Caki2 (cell line): ENCODE measurements at places on chromosomes 7 and 10. TPM values are rescaled to one million over a fixed set of nuclear protein-coding genes. Genes with fewer than 3 reads are reported as not detected.

GRCh38 chr10:45646384-45647050 lies 26.1 kb downstream of the ZFAND4 start:
- no peak for DNase-seq

GRCh38 chr7:98266840-98267239 lies 14.6 kb upstream of the BRI3 start:
- DNase-seq, result no peak

DNA sequence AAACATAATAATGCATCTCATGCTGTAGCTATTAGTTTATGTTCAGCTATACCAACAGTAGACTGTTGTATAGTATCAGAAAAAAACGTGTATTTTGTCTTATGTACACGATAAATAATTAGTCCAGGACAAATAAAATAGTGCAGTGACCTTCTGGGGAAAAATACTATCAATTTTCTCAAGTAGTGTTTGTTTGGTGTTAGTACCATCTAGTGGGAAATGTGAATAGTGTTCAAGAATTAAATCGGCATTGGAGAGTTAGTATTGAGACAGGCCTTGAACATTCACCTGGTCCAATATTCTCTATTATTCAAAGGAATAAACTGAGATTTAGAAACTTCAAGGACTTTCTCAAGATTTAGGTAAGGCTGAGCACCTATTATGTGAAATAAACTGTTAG lies 21.7 kb upstream of the OR2A5 start:
- DNase-seq, result no peak

DNA sequence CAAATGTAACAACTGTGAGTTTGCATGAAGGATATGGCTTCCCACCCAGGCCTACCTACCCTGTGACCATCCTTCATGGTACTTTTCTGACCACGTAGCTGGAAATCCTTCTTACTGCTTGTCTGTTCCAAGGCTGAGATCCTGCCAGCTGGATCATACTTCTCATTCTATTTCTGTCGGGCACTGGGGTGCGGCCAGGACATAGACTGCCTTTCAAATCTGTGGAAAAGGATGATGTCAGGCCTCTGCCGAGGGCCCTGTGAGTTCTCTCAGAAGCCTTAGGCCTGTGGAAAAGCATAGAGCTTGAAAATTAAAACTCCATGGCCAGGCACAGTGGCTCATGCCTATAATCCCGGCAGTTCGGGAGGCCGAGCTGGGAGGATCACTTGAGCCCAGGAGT lies 10.0 kb downstream of the VWC2 start:
- DNase-seq, result no peak

The NCF1 gene
- total RNA-seq, result not detected in 2 replicates

The LEP gene
- total RNA-seq, result not detected in 2 replicates

GRCh38 chr10:61894133-61894532 lies 7.4 kb upstream of the ARID5B start:
- DNase-seq, result no peak

The CCL24 gene
- total RNA-seq, result not detected in 2 replicates

DNA sequence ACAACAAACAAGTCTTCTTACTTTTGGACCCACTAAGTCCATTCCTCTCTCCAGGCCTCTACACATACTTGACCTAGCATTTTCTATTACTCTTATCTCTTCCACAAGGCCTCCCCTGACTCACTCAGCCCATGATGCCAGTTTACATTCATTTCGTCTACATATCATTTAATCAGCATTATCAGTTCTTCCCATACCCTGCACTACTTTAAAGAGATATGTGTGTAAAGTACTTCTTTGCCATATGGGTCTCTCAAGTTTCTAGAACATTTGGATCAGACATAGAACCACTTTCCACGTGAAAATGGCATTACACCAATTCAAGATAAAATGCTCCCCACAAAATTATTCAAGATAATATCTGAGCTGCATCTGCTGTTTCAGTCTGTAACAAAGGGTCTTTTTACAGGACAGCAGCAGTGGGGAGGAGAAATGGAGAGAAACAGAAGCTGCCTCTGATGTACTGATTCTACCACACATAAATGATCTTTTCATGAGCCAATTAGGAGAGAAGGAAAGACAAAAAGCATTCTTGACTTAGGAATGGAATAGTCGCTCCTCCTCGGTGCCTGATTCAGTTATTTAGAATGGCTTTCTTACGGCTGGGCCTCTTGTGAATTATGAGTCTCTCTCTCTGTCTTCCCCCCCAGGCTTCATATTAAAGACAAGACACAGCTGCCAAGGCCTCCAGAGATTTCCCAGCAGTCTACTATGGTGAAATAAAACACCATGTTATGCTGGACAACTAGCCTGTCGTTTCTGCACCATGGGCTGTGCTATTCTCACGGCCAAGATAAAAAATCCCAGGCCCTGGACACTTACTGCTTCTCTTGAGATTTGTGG lies 46.9 kb upstream of the SEPTIN7 start:
- no peak for DNase-seq

GRCh38 chr7:126606331-126606730 lies 646.4 kb downstream of the GRM8 start:
- no peak for DNase-seq

- DNase-seq, result no peak
Measured at GRCh38 chr7:122316467-122317388, 12.2 kb upstream of the FEZF1 start.

DNA sequence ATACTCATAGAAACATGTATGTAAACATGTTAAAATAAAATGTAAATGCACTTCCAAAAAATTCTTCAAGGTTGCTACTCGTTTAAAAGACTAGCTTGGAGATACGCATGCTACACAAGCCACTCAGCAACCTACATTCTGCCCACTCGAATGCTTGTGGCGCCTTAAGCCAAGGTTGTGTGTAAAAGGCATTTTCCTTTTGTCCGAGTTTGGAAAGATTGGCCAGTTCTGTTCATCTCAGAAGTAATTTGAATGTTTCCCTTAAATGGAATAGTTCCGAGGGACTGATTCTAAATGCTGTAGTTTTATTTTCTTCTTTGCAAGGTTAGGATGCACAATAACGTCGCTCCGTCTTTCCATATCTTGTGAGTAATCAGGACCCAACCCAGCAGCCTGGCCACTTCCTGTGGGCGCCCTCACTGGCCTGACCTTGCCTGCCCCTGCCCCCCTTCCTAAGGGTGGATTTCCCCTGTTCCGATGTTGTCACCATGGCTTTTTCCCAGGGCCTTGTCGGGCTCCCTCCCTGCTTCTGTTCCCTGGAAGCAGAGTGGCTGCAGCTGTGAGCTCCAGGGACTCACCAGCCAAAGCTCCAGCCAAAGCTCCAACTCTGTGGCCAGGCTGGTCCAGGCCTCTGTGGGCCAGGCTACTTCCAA lies 70.6 kb downstream of the PTPRE start:
- peak; percentile 59 for DNase-seq

The PNLIPRP3 gene
- total RNA-seq, result not detected in 2 replicates

GRCh38 chr10:130743751-130744271 lies 567.7 kb downstream of the TCERG1L start:
- DNase-seq, result no peak

GRCh38 chr7:26182706-26183105 lies 17.8 kb downstream of the HNRNPA2B1 start:
- DNase-seq, result no peak

The OR2A2 gene
- total RNA-seq, result not detected in 2 replicates

The PAX2 gene
- not detected in 2 replicates for total RNA-seq

DNA sequence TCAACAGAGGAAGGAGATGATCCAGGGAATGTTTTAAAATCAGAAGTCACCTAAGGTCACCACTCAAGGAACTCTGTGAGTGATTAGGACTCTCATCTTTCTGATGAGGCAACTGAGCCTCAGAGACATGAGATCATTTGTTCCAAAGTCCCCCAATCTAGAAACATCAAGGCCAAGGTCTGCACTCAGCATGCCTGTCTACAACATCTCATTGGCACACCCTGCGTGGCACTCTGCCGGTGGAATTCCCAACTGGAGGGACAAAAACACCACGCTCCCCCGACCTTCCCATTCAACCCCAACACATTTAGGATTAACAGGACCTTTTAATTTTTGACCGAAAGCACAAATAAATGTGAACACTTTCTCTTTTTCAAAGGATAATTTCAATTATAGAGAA lies 31.4 kb downstream of the CPXM2 start:
- DNase-seq, result no peak

The PIK3CG gene
- not detected in 2 replicates for total RNA-seq

- DNase-seq, result no peak
Measured at GRCh38 chr7:14999331-14999730, 96.8 kb upstream of the DGKB start.

DNA sequence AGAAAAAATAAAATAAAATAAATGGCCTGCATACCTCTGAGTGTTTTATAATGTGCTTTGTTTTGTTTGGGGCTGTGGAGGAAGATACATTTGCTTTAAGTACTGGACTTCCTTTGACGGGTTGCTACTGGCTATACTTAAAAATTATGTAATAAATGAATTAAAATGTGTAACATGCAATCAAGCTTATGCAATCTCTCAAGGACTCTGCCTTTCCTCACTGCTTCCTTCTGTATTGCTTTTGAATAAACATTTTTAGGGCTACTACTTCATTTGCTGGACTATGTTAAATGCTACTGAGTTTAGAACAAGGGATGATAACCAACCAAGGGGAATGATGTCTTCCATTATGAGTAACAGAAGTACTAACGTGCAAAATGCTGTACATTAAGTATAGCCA lies 91.6 kb downstream of the ETV1 start:
- no peak for DNase-seq

The CTAGE4 gene
- 0.84 and 1.3 TPM in 2 replicates for total RNA-seq

The TMEM184A gene
- total RNA-seq, result 13.4 and 16.6 TPM in 2 replicates

DNA sequence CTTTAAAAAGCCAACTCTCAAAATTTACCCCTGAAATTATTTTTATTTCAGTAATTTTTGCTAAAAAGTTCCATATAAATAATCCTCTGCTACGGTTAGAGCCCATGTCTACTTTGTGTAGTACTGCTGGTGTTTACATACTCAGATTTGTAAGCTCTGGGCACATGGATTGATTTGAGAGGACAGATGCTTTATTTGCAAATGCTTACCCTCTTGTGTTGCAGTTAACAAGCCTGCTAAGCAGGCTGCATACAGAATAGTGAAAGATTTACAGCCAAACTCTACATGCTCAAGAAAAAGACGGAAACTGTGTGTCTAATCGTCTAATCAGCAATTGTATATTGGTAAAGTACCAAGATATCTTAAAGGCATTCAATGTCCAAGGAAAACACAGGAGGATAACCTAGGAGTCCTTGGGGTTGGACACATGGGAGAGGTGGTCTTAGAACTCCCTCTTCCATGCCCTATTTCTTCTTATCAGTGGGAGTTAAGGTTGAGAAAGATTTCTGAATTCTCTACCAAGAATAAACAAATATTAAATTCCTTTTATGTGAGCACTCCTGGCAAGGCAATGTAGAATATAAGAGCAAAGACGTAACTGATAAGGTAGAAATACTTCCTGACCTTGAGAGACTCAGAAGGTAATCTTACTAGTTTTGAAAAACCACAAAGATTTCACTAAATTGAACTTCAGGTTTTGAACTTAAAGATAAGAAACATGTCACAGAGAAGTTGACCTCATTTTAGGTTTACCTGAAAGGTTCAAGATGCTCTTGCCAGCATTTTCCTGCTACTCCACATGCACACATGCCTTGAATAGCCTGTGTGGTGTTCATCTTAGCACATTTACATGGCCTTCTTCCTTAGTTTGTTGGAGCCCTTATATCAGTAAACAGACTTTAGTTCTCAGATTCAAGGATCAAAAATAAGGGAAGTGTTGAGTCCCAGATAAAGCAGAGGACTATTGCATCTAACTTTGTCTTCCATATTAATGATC lies 1216.5 kb downstream of the SORCS3 start:
- no peak for DNase-seq

The DNAJC12 gene
- 0.17 and 5.5 TPM in 2 replicates for total RNA-seq
